ENCODE measurements at places on chromosomes 11 and 22.

GRCh38 chr11:133238027-133238426, 294.3 kb downstream of the OPCML start:
- no peak for DNase-seq

- DNase-seq, result peak; percentile 27
Measured at GRCh38 chr11:14645015-14645912, 1.7 kb downstream of the PDE3B start.

DNA sequence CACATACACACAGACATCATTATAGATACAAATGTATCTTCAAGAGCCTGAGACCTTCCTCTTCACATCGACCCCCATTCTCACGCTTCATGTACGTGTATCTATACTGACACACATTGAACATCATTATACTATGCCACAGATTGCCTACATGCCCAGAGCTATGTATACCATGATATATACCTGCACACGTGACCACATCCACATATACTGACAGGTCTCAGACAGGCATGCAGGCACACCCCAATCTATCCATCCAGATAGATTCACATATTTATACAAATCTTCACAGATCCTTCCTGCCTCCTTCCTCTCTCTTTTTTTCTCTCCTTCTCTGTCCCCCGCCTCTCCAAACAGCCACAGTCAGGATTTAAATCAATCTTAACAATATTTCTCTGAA, 140.1 kb downstream of the CEP164 start:
- no peak for DNase-seq

GRCh38 chr11:13019313-13019712, 10.2 kb downstream of the RASSF10 start:
- DNase-seq, result no peak

DNA sequence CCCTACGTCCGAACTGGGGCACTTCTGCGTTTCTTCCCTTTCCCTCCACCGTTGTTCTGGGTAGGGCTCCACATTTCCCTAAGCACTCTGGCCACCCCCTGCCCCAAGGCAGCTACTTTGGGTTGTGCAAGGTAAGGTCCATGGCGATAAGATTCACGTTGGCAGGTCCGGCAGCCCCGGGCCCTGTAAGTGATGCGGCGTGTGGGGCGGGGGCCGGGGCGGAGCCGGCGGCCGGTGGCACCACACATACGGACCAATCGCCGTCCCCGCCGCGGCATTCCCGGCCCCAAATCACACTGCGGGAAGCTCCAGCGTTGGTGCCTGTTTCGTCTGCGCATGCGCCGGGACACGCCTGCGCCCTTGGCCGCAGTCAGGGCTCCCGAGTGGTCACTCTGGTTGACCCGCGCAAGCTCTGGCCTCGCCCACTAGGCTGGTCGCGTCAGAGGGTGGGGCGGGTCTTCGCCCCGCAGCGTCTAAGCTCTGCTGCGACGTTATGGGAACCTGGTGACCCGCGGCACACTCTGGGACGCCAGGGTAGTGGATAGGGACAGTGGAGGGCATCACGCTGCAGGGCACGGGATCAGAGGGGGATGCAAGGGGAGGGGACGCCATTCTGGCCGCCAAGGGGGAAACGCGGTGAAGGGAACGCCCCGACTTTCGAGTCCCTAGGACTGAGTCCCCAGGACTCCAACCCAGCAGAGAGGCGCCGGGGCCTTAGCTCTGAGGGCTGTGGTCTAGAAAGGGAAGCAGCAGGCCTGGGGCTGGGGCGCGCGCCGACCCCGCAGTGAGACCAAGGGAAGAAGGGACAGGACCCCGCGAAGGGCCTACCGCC, 1.6 kb downstream of the FADS1 start:
- no peak for DNase-seq
